ENCODE measurements at places on chromosomes 11 and 22.
A peak's percentile ranks its signal among the peaks of the same experiment; 100 is the strongest.

GRCh38 chr22:48884786-48885185, 942.9 kb downstream of the BRD1 start:
- DNase-seq = no peak

GRCh38 chr11:119832202-119832935, 103.4 kb upstream of the NECTIN1 start:
- DNase-seq = no peak

DNA sequence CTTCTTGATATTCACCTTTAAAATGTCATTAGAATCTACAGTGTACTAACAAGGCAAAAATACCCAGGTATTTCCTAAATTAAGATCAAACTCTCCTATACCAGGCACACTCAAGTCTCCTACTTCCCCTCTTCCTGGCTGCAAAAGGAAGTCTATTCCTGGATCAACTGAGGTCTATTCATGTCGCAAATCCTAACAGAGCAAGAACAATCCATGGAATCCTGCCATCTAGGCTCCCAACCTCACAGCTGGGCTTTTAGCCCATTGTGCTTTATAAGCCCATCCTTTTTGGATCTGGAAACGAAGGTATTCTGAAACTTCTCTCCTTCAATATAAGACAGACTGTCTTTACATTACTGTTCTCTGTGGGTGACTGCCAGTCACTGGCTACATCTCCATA, 161.8 kb downstream of the SOX6 start:
- DNase-seq = no peak

- no peak for DNase-seq
These were observed 931 bp downstream of the CADM1 start for GRCh38 chr11:115503083-115503885.

- no peak for DNase-seq
These were observed 21.2 kb upstream of the CD5 start for GRCh38 chr11:61080986-61081590.

- DNase-seq = no peak
These were observed 26.9 kb downstream of the TPST2 start for GRCh38 chr22:26563022-26563421.

- DNase-seq = no peak
These were observed 121.7 kb upstream of the SLC5A12 start for GRCh38 chr11:26843539-26843938.

GRCh38 chr11:102269927-102270326, 47.4 kb upstream of the BIRC3 start:
- no peak for DNase-seq

- no peak for DNase-seq
These were observed 4.7 kb upstream of the HBE1 start for GRCh38 chr11:5274395-5274794.

GRCh38 chr22:22746061-22746962, 101.9 kb downstream of the GGTLC2 start:
- no peak for DNase-seq

DNA sequence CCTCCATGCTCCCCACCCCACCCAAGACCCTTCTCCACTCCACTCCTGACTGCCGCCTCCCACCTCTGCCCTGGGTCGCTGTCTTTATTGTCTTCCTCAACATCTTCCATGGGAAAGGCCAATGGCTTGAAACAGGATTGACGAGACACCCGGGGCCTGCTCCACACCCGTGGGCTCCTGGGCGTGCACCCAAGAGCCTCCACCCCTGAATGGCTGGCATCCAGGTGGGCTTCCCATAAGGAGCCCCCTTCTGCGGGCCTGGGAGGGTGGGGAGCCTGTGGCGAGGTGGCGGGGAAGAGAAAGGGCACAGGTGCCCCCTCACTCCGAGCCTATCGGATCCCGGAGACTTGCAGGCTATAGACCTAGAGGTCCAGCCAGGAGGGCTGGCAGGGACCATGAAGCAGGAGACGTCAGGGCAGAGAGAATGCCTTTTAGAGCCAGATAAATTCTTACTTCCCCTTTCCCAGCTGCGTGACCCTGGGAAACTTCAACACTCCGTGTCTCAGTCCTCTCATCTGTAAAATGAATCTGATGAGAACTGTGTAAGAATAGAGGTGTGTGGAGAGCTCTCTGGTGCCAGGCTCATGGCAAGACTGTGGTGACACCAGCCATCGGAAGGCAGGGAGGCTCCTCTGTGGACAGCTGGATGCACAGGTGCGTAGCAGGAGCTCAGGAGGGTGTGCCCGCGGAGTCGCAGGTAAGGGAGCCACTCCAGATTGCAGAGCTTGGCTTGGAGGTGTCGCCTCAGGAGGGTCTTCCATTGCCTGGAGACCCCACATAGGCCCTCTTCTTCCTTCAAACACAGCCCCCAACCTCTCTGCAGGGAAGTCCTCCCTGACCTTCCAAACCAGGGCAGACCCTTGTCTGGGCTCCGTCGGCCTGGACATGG, 53.9 kb downstream of the SMIM38 start:
- DNase-seq = no peak

GRCh38 chr22:42623301-42623751, 8.6 kb upstream of the POLDIP3 start:
- DNase-seq = no peak

DNA sequence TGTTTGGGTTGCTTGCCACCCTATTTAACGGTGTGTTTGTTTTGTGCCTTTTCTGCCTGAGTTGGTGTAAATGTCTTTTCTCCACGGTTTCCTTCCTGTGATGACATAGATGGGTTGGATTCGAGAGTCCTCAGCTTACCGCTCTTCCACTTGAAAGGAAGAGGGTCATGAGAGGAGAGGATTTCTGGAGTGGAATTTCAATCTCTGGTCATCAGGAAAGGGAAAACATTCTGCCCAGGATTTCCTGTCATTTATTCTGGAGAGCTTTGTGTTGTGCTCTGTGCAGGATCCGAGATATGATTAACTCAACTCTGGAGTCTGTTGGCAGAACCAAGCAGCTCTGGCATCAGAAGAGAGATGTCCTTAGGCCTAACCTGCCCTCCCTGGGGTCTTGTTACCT, 605.2 kb downstream of the NTM start:
- no peak for DNase-seq

DNA sequence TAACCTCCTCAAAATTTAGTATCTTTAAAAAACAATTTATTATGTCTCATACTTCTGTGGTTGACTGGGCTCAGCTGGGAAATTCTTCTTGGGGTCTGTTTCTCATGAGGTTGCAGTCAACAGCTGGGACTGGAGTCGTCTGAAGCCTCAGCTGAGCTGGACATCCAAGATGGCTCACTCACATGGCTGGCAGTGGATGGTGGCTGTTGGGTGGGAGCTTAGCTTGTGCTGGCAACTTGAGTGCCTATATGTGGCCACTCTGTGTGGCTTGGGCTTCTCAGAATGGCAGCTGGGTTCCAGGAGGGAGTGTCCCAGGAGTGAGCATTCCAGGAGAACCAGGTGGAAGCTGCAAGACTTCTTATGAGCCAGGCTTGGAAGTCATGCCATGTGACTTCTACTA, 13.2 kb downstream of the THY1 start:
- DNase-seq = no peak

- DNase-seq = peak; percentile 63
These were observed 177.5 kb downstream of the MYO18B start for GRCh38 chr22:25919452-25919851.

DNA sequence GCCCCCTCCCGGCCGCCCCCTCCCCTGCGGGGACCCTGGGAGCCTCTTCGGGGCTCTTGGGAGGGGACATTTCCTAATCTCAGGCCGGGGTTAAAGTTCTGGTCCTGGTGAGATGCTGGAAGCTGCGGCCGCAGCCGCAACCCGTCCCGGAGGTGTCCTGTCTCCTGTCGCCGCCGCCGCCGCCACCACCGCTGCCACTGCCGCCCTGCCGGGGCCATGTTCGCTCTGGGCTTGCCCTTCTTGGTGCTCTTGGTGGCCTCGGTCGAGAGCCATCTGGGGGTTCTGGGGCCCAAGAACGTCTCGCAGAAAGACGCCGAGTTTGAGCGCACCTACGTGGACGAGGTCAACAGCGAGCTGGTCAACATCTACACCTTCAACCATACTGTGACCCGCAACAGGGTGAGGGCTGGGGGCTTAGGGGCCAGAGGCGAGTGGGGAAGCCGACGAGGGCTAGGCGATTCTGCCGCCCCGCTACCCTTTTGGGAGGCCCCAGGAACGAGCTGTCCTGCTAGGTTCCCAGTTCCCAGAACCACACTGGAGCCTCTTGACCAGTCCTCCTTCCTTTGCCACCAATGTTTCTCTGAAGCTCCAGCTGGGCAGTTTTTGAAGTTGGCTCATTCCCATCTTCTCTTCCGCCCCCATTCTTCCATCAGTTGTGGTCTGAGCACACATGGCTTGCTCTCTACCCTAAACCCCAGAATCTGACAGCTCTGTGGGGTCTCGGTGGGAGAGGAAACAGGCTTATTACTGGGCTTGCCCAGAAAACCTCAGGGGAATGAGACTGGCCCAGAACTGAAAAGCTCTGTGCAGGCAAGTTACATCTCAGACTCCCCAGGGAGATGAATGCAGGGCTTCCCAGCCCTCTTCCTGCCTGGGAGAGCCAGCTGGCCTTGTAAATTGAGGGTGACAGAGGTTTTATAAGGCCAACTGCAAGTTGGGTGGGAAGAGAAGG, 781 bp downstream of the SIDT2 start:
- no peak for DNase-seq

- DNase-seq = no peak
These were observed 29.5 kb upstream of the LMO1 start for GRCh38 chr11:8293171-8293570.

DNA sequence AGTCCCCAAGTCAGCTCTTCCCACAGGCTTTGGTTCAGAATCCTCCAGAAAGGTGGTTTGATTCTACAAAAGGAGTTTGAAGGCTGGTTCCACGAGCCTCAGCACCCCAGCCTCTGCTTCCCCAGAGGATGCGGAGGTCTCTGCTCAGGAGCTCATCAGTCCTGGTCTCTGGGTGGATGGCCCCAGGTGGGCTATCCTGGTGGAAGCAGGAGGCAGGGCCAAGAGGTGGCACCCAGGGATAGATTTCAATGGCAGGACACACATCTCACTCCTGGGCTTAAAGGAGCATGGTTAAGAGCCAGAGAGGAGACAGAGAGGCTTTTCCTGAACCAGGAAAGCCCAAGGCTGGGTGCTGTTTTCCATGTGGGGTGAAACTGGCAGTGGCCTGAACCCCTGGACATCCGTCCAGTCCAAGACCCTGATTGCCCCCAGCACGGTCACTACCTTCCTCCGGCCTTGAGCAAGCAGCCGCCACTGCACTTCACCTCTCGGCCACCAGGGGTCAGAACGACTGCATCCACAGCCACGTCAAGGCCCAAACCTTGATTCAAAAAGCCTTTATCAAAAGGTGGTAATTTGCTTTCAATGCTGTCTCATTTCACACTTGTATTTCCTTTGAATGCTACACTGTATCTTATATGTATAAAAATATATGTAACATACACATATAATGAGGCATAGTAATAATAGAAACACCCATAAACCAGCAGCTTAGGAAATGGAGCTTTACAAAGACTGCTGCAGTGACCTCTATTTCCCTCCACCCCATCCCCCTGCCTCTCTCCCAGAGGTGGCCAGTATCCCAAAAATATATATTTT, 19.3 kb upstream of the FXYD2 start:
- no peak for DNase-seq

- no peak for DNase-seq
These were observed 854.4 kb upstream of the CCDC90B start for GRCh38 chr11:84140386-84141169.

DNA sequence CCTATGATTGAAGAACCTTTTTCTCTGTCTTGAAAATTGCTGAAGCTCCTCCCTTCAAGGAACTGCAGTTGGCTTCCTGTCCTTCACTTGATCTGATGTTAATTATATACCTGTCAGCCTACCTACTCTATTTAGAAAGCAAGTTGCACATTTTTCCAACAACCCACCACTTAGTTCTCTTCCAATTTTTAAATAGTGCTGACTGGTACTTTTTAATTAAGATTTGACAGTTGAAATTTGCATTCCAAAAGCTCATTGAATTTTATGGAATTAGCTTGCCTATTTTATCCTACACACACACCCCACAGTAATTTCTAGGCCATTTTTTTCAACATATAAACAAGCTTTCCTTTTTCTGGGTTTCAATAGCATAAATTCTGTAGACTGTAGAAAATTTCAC, 820.3 kb upstream of the FAT3 start:
- no peak for DNase-seq

DNA sequence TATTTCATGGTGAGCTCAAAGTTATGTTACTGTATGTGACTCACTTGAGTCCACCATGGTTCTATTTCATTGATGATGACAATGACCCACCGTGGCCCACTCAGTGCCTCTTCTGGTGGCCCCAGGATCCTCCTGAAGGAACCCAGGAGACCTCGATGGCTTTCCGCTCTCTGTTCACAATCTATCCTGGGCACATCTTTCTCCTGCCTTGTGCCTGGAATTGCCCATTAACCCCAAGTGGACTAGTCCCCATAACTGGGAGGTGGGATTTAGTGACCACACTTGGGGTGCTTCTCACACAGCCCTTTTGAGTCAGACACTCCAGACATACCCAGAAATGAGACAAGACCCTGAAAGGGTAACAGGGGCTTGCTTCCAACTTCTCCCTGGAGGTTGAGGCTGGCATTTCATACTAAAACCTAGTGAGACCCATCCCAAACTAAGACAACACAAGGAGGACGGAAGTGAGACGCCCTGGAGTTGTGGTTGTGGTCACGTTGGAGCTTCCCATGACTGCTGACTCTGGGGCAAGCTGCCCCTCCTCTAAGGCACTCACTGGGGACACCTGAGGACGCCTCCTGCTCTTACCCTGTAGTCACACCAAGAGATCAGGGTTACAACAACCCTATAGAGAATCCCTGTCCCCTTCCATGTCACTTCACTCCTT, 22.1 kb downstream of the IGLL5 start:
- no peak for DNase-seq

GRCh38 chr11:116388146-116388545, 384.6 kb downstream of the BUD13 start:
- no peak for DNase-seq

DNA sequence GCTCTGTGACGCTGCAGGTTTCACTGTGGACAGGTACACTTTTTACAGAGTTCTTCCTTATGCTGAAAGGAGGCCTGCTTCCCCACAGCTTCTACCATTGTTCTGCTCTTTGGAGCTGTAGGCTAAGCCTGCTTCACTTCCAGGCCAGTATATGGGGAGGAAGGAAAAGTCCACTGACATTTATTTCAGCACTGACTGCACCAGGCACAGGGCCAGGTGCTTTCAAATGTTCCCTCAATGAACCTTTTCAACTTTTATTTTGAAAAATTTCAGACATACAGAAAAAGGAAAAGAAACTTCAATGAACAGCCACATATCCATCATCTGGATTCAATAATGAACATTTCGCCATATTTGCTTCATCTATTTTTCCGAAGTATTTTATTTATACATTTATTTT, 22.0 kb downstream of the POU2F3 start:
- DNase-seq = no peak
